Endothelial cell of umbilical vein (primary cell): ENCODE measurements at places on chromosomes 3 and 15. TPM values are rescaled to one million over a fixed set of nuclear protein-coding genes. Genes with fewer than 3 reads are reported as not detected.

- DNase-seq: no peak
- H3K27ac ChIP-seq: no peak overlapping the region
- H3K4me1 ChIP-seq: no peaks in the 10 kb centered on the region
- H3K4me3 ChIP-seq: no peak overlapping the region
- no peaks in the 10 kb centered on the region for H3K36me3 ChIP-seq
- no peaks in the 10 kb centered on the region for H3K27me3 ChIP-seq
These were observed 10.9 kb upstream of the RFT1 start for GRCh38 chr3:53140847-53141845.

DNA sequence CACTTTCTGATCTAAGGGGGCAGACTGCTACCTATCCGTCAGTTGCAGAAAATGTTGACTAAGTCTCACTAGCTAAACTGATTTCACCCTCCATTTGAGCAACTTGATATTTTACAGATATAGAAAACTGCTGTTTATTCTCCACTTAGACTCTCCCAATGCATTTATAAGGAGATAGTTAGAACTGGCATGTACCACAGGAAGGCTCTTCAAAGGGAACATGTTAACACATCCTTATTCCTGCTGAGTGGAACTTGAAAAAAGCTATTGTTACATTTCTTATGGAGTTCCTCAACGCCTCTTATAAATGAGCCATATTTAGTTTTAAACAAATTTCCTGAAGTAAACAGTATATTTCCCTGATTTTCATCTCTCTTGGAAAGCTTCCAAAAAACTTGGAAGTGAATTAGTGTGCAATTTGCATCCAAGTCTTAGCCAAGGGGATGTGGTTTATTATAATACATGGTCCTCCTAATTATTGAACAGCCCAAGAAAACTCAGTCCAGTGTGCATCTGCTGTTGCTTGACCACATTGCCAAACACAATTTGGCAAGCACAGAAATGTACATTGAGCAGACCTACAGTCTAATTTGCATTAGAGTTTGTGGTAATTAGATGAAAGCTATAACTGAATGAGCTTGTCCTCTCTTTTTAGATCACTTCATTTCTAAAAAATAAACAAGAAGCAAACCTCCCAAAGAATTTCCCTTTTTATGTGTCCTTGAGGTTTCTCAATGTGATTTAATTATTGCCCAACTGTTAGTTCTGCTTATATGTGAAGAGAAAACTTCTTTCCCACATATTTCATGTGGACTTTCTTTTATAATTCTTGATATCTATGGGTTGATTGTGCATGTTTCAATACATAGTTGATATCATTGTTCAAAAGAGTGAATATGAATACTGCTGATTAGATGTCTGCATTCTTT lies 72.6 kb upstream of the DPH6 start:
- no peaks in the 10 kb centered on the region for H3K36me3 ChIP-seq
- H3K4me1 ChIP-seq: peaks cover 5% of the 10 kb centered on the region
- no peak overlapping the region for H3K4me3 ChIP-seq
- DNase-seq: peak; percentile 57

RYR3 gene
- not detected in 2 replicates for total RNA-seq

FAM81A gene
- 0.32 and 1.2 TPM in 2 replicates for total RNA-seq

- H3K27me3 ChIP-seq: no peaks in the 10 kb centered on the region
- H3K27ac ChIP-seq: peak overlapping the region; percentile 71
- no peak overlapping the region for H3K4me3 ChIP-seq
These were observed 9.2 kb downstream of the PLSCR4 start for GRCh38 chr3:146241523-146242240.

DNA sequence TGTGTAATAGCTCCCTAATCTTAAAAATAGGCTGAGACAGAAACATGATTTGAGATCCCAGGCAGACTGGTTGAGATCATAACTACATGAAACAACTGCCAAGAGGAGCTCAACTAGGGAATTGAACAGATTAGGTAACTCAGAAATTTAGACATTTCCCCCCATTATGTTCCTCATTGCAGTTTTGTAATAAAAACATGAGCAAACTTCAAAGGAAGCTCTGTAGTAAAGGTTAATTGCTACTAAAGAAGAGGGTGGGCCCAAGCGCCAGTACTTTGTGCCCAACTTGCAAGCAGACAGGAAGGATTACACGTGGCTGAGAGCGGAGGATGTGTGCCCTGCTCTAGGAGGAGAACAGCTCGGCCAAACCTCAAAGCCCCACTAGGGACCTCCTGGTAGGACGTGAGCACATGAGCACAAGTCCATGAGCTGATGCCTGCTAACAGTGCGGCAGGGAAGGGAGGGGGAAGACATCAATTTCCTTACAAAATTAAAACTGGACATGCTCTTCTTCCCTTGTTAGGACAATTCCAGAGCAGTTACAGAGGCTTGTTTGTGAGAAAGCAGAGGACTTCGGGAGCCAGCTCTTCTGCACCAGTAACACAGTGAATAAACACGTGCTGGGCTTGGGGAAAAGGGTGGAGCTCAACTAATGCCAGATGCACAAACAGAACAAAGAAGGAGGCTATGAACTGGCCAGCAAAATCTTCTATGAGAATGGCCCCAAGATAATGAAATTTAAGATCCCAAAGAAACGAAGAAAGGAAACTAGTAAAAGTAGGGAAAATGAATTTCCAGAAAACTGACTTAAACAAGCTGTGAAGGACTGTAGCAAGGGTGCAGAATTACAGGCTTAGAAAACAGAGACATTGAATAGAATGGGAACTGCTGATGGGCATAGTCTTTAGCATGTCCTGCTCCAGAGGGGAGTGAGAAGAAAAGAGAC lies 275.5 kb downstream of the MECOM start:
- H3K36me3 ChIP-seq: no peaks in the 10 kb centered on the region
- peak overlapping the region; percentile 88 for H3K27ac ChIP-seq
- peak; percentile 81 for DNase-seq
- peaks cover 49% of the 10 kb centered on the region for H3K4me1 ChIP-seq
- no peaks in the 10 kb centered on the region for H3K27me3 ChIP-seq
- no peak overlapping the region for H3K4me3 ChIP-seq

- H3K36me3 ChIP-seq: no peaks in the 10 kb centered on the region
- H3K4me1 ChIP-seq: peaks cover 8% of the 10 kb centered on the region
- DNase-seq: no peak
- no peak overlapping the region for H3K27ac ChIP-seq
These were observed 211.1 kb upstream of the ADAMTS9 start for GRCh38 chr3:64898941-64899340.

DNA sequence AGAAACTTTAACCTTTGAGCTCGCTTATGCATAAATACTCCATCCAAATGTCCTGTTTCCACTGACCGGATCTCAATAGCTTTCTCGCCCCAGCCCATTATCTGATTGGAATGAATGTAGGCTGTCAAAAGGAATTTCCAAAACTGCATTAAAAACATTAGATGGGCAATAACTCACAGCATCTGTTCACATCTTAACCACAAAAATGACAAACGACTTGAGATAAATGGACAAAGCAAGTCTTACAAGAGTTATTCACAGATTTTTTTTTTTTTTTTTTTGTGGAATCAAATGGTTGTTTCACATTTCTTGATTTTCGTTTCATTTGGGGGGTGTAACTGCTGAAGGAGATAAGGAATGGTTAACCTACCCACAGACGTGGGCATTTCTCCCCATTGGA lies 39.7 kb upstream of the SLC2A2 start:
- H3K4me1 ChIP-seq: no peaks in the 10 kb centered on the region
- no peak overlapping the region for H3K27ac ChIP-seq
- no peak for DNase-seq

- no peak for DNase-seq
- H3K27ac ChIP-seq: no peak overlapping the region
- no peaks in the 10 kb centered on the region for H3K36me3 ChIP-seq
- H3K4me3 ChIP-seq: no peak overlapping the region
These were observed 61.3 kb downstream of the CTDSPL start for GRCh38 chr3:37922721-37923568.

- H3K27ac ChIP-seq: peak overlapping the region; percentile 95
- DNase-seq: peak; percentile 90
- H3K4me3 ChIP-seq: peak overlapping the region; percentile 77
- H3K27me3 ChIP-seq: no peaks in the 10 kb centered on the region
- H3K4me1 ChIP-seq: peaks cover 56% of the 10 kb centered on the region
These were observed 1.1 kb downstream of the TM6SF1 start for GRCh38 chr15:83108266-83109219.

DNA sequence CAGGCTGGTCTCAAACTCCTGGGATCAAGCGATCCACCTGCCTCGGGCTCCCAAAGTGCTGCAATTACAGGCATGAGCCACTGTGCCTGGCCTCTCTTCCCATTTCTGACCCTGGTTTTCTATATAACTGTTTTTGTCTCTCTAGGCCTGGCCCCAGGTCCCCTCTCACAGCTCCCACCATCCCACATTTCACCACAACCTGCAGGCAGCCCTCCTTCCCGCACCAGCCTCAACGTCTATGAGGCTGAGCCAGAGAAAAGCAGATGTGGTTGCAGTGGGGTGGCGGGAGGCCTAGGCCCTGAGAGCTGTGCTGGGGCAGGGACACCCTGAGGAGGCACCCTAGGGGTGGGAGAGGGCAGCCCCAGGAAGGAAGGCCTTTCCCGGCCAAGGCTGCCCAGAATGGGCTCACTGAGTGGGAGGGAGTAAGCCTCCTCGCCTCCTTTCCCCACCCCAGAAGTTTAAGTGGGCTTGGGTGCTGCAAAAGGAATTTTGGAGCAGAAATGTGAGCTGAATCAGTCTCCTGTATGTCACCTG lies 99.7 kb downstream of the LSM3 start:
- DNase-seq: no peak

SNX33 gene
- 10.6 and 12.6 TPM in 2 replicates for total RNA-seq

DNA sequence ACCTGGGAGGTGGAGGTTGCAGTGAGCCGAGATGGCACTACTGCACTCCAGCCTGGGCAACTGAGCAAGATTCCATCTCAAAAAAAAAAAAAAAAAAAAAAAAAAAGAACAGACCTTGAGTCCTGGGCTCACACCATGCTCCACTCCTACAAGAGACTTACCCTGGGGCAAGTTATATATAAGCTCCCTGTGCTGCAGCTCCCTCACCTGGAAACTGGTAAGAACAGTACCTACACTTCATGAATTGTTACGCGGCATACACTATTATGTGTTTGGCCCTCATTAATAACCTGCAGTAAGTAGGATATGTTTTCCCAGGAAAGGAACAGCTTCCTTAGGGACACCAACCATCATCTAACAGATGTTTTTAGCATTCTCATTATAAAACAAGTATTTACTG lies 119.6 kb downstream of the FMN1 start:
- no peak for DNase-seq
- H3K27ac ChIP-seq: no peak overlapping the region
- peaks cover 3% of the 10 kb centered on the region for H3K27me3 ChIP-seq

FAM107A gene
- 8.2 and 10.7 TPM in 2 replicates for total RNA-seq

MYO5C gene
- total RNA-seq: 18.4 and 19.4 TPM in 2 replicates

GRCh38 chr3:141392897-141393734 lies 24.8 kb downstream of the ZBTB38 start:
- H3K27ac ChIP-seq: no peak overlapping the region
- DNase-seq: no peak
- H3K36me3 ChIP-seq: peaks cover 5% of the 10 kb centered on the region
- H3K4me1 ChIP-seq: peaks cover 13% of the 10 kb centered on the region
- no peaks in the 10 kb centered on the region for H3K27me3 ChIP-seq

PSTPIP1 gene
- total RNA-seq: not detected in 2 replicates

- H3K36me3 ChIP-seq: no peaks in the 10 kb centered on the region
- H3K4me1 ChIP-seq: peaks cover 12% of the 10 kb centered on the region
- no peaks in the 10 kb centered on the region for H3K27me3 ChIP-seq
- H3K4me3 ChIP-seq: no peak overlapping the region
These were observed 34.4 kb upstream of the CCDC80 start for GRCh38 chr3:112675349-112675748.

GRCh38 chr15:27589260-27589659 lies 509.9 kb downstream of the OCA2 start:
- no peaks in the 10 kb centered on the region for H3K36me3 ChIP-seq
- H3K4me3 ChIP-seq: no peak overlapping the region
- DNase-seq: no peak
- H3K4me1 ChIP-seq: no peaks in the 10 kb centered on the region
- H3K27me3 ChIP-seq: no peaks in the 10 kb centered on the region
- no peak overlapping the region for H3K27ac ChIP-seq
